Activated CD8-positive, alpha-beta T cell treated with anti-CD3 and anti-CD28 coated beads for 36 hours (primary cell): ENCODE measurements at places on chromosomes 5 and 9.

GRCh38 chr5:151168602-151169344 lies 11.2 kb upstream of the ANXA6 start:
- DNase-seq, result no peak

- no peak for DNase-seq
Observed at GRCh38 chr5:11596657-11597071, 307.6 kb downstream of the CTNND2 start.

DNA sequence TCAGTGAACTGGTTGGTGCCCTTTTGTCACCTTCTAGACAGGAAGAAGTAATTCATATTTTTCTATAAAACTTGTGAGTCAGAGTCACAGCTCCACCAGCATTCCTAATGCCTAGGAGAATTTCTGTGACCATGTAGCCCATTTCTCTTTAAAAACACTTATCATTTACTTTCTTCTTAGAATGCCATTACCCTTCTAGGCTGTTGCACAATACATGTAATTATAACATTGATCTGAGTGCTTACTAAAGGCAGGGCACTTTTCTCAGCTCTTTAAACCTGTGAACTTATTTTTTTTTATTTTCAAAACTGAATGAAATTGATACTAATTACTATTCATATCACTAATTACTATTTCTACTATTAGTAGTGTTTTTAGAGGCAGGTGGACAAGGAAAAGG lies 373.7 kb downstream of the TLE4 start:
- DNase-seq, result no peak

DNA sequence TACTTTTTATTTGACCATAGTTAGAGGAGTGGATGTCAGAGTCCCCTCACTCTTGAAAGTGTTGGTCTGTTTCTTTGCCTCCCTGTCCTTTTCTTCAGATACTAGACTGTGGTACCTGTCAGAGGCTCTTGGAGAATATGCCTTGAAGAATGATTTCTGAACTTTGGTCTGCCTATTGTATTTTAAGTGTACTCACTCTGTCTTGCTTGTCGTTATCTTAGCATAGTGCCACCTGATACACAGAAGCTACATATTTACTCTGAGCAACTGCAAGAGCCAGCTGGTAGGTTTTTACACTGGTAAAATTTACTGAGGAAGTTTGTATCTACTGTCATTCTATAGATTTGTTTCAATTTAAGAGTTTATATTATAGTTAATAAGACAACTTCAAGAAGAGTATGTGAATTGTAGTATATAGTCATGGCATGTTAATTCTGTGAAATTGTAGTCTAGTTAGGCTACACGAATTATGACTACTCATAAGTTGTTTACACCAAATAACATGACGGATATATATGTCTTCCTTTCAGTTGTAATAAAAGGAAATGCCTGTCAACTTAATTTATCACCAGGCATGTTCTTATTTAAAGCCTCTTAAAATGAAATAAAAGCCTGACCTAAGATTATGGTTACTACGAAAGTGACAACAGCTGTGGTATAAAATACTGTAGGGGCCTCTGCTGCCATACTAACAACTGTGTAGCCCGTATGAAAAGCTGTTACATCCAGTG lies 201.7 kb downstream of the KDM4C start:
- no peak for DNase-seq

GRCh38 chr5:91168859-91169258 lies 214.3 kb downstream of the ARRDC3 start:
- no peak for DNase-seq

- no peak for DNase-seq
Observed at GRCh38 chr9:131714161-131714646, 25.7 kb downstream of the RAPGEF1 start.

DNA sequence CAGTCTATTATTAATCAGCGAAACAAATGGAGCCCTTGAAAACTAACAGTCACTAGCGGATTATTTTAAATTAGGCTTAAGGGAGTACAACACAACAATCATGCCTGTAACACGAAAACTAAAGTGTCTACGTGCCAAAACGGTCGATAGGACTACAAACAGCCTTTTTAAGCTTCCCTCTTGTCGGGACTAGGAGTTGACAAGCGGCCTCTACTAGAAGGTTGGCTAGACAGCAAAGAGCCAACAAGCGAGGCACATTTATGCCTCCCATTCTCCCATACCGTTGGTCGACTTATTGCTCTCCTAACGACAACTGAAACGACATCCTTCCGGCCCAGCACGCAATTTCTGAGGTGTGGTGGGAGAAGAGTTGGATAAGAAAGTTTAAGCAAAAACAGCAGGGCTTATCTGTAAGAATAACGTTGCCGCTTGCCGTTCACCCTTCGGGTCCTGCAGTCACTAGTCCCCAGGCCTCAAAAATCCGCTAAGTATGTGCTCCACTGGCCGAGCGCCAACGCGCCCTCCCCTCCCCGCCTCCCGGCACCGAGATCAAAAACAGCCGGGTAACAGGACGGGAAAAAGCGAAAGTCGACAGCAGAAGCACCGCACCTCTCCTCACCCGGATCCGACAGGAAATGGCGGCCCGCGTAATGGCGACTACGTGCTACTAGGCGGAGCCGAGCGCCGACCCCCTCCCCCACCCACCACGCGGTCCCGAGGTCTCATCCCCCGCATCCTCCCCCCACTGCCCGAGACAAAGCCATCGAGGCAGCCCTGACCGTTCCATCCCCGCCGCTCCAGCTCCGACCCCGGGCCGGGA lies 813 bp downstream of the HNRNPK start:
- DNase-seq, result peak; percentile 92

GRCh38 chr9:134618833-134619447 lies 22.7 kb upstream of the COL5A1 start:
- DNase-seq, result no peak

DNA sequence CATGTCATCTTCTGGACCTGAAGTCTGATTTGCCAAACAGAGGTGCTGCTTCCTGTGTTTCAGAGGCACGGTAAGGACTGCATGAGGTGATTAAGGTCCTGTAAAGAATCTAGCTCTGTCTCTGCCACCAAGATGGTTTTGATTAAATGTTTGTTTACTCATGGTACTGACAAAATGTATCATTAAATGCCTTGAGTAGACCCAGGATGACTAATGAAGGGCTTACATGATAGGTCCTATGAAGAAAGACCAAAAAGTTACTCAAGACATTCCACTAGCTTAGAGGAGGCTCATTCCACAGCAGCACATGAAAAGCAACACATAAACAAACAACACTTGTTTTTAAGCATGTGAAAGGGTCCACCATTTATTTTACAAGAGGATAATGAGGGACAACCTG lies 100.9 kb downstream of the BOD1 start:
- DNase-seq, result no peak

- no peak for DNase-seq
Observed at GRCh38 chr5:95686651-95687050, 3.9 kb upstream of the SPATA9 start.

DNA sequence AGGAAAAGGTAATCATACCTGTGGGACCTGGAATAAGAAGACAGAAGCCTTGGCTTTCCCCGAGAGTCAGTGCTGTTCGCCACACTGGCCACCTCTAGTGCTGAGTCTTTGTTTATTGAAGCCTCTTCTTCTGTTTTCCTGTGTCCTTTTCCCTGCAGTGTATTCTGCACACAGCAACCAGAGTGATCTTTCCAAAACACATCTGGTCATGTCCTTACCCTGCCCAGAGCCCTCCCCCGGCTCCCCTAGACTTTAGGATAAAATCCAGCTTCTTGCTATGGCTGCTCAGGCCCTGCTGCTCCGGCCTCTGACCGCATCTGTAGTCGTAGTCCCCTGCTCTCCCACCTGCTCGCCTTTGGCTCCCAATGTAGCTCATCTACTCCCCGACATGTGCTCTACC lies 28.3 kb downstream of the GALNT10 start:
- no peak for DNase-seq
